ENCODE measurements at places on chromosomes 11 and 22. TPM values are rescaled to one million over a fixed set of nuclear protein-coding genes. Genes with fewer than 3 reads are reported as not detected.

Gene MCAM
- polyA plus RNA-seq, result 55.0 TPM

Gene SHISA8
- 1.6 TPM for polyA plus RNA-seq

Gene SNX32
- polyA plus RNA-seq, result 2.1 TPM

Gene GTSE1
- 18.6 TPM for polyA plus RNA-seq

Gene CREB3L1
- 18.0 TPM for polyA plus RNA-seq

Gene OR51E2
- polyA plus RNA-seq, result 0.65 TPM

Gene RBMXL2
- 0.24 TPM for polyA plus RNA-seq

Gene PATE2
- not detected for polyA plus RNA-seq

Gene ACR
- polyA plus RNA-seq, result 0.43 TPM

Gene KCTD14
- 11.4 TPM for polyA plus RNA-seq

GRCh38 chr11:87767615-87768014 is 407.6 kb downstream of the RAB38 start:
- DNase-seq, result no peak

DNA sequence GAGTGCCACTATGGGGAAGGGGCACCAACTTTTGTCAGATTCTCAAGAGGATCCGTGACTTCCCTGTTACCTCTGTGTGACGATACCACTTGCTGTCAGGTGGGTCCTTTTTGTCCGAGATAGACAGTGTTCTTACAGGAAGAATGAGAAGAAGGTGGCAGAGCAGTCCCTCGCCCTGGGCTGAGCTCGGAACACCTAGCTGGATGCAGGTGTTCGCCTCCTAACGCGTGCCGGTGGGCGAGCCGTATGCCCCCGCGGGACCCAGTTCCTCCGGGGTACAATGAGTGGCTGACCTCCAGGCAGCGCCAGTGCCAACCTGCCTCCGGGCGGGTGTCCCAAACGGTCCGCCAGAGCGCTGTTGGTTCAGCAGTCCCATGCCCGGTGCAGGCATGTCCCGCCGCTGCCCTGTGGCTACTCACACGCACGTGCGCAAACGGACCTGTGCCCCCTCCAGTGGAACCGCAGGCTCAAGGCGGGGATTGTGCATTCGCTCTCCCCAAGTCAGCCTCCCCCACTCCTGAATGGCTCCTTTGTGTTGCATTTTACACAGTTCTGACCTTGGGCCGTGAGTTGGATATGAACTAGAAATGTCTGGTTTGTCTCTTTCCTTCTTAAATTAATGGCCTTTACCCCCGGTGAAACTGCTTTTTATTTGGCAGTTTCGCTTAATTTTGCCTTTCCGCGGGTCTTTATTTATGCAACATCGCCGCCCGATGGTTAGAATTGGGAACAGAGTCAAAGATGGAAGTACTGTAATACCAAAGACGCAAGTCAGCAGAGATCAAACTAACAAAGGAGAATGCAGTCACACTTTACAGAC is 1.1 kb upstream of the ABTB2 start:
- peak; percentile 86 for DNase-seq

- DNase-seq, result no peak
Observed at GRCh38 chr11:67307545-67308001, 4.2 kb downstream of the SSH3 start.

GRCh38 chr11:63939397-63939891 is 642 bp downstream of the NAA40 start:
- DNase-seq, result peak; percentile 16

GRCh38 chr11:118916842-118917388 is 8.8 kb downstream of the BCL9L start:
- no peak for DNase-seq

- no peak for DNase-seq
Observed at GRCh38 chr22:34993548-34993947, 72.4 kb upstream of the ISX start.

DNA sequence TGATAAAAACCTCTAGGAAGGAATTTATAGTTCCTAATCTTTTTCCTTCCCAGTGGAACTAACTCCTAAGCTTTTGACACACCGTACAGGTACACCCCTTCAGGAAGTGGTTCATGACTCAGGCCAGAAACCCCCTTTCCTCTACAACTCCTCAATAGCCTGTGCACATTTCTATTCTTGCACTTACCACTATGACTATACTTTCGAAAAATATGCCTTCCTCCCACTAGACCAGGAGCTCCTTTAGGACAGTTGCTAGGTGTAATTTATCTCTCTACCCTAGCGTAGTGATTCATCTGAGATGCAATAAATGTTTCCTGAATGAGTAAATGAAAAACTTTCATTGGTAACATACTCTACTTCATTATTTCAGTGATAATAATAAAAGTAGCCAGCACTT is 14.5 kb downstream of the MAP6 start:
- DNase-seq, result no peak

GRCh38 chr22:32587449-32587848 is 112.8 kb downstream of the FBXO7 start:
- DNase-seq, result no peak

GRCh38 chr22:19430890-19431541 is 517 bp downstream of the HIRA start:
- no peak for DNase-seq

GRCh38 chr22:27991586-27992293 is 72.7 kb upstream of the PITPNB start:
- no peak for DNase-seq
